ENCODE measurements at places on chromosomes 12 and 14. TPM values are rescaled to one million over a fixed set of nuclear protein-coding genes. Genes with fewer than 3 reads are reported as not detected.

NKX2-1 gene
- polyA plus RNA-seq: not detected

INSM2 gene
- not detected for polyA plus RNA-seq

KLRD1 gene
- polyA plus RNA-seq: 0.53 TPM

NEDD1 gene
- polyA plus RNA-seq: 29.9 TPM

SPIC gene
- not detected for polyA plus RNA-seq

DNA sequence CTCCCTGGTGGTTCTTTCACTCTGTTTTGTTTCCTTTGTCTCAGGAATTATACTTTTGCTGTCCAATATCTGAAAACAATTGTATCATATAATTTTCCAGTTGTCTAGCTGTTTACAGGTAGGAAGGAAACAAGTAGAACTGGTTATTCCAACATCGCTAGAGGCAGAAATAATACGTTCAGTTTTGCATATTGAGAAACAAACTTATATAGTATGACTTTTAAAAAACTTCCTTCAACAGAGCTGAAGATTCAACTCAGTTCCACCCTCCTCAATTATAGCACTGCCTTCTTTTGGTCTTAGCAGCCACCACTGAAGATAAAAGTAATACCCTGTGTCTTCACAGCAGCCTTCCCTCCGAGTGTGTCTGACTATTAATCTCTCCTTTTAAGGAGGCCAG, 214.3 kb downstream of the EFCAB11 start:
- no peak for DNase-seq

DNA sequence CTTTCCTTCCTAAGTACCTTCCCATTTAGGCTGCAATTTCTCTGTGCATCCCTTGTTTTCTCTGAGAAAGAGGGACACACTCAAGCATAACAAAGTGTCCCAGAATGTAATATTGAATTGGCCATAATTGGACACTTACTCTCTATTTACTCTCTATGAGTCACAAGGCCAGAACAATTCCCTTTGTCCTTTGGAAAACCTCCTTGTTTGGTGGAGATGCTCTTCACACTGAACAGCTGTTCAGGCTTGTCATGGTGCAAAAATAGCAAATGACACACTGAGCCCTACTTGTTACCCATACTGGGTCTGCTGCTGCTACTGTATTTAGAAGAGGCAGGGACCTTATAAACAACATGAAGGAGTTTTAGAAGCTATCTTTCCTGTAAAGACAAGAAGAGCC, 1590.5 kb upstream of the TMEM132C start:
- no peak for DNase-seq

- DNase-seq: no peak
Measured at GRCh38 chr12:9687228-9687627, 17.7 kb downstream of the CLEC2D start.

DNA sequence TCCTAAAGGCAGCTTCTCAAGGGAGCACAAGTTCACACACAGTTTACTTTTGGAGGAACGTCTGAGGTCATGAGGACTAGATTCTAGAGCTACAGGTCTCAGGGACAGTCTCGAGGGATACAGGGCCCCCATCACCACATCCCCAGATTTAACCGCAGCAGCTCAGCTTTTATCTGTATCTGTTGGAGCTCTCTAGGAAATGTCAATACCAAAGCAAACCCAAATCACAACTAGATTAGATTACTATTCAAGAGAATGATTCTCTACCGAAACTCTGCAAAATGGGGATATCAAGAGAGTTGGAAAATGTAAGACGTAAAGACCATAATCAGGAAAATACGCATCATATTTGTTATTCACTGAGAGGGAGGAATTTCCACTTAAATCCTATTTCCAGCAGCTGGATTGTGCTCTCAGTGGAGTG, 4.0 kb upstream of the MYRFL start:
- no peak for DNase-seq

DNA sequence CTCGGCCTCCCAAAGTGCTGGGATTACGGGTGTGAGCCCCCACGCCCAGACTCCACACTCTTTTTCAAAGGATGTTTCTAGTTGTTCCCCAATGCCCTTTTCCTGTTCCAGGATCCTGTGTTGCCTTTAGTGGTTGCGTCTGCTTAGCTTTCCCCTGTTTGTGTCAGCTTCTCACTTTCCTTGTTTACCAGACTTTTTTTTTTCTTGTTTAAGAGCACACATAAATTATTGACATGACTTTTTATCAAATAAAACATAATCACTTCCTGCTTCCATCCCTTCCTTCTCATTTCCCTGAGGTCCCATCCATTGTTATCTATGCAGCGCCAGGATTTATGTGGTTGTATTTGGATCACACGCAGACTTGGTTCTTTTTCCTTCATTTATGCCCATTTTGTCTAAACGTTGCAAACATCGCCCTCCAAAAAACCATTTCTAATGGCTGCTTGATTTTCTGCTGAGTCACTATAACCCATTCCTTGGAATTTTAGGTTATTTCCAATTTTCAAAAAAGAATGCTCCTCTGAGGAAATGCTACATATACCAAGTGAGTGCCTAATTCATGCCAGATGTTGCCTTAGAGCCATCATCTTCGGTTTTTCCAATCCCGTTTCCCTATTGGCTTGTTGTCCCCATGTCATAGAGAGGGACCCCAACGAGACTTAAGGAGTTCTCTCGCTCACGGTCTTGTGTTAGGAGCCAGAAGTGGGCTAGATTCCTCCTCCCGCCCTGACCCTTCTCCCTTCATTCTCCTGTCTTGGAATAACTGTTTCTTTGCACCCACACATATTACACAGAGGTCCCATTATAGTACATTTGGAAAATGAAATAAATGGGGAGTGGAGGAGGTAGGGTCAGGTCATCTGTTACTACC, 13.5 kb upstream of the CYP46A1 start:
- no peak for DNase-seq

GRCh38 chr14:31480156-31480555, 7.7 kb downstream of the GPR33 start:
- DNase-seq: no peak

GRCh38 chr12:63809566-63809965, 29.9 kb downstream of the RXYLT1 start:
- no peak for DNase-seq

- no peak for DNase-seq
Measured at GRCh38 chr14:92847278-92847677, 53.2 kb downstream of the GOLGA5 start.

DNA sequence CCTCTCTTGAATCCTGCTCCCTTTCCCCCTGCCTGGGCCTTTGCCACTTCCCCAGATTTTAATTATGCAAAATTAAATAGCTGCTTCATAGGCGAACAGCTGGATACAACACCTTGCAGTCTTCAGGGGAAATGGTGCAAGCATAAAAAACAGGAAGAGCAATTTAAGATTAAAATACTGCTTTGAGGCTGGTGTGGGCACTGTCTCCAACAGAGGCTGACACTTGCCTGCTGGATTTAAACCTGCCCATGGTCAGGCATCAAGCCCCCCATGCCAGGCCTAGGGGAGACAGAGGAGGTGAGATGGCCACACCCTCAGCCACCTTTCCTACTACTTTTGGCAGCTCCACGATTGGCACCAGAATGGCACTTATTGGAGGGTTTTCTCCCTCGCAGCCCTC, 110.1 kb upstream of the DIO3 start:
- no peak for DNase-seq

- DNase-seq: no peak
Measured at GRCh38 chr12:58302487-58303011, 361.2 kb downstream of the ATP23 start.

- DNase-seq: peak; percentile 61
Measured at GRCh38 chr14:77965919-77966435, 166.1 kb downstream of the ADCK1 start.

GRCh38 chr14:103129301-103130016, 6.2 kb downstream of the TNFAIP2 start:
- DNase-seq: no peak

- no peak for DNase-seq
Measured at GRCh38 chr12:66708704-66709456, 30.0 kb upstream of the GRIP1 start.

Data from renal cortex interstitium (tissue), 15 donors.